ENCODE measurements at places on chromosomes 4 and X.

- no peak for DNase-seq
Observed at GRCh38 chr4:113908829-113909228, 70.6 kb downstream of the ARSJ start.

- no peak for DNase-seq
Observed at GRCh38 chr4:113445286-113445685, 316.3 kb downstream of the CAMK2D start.

DNA sequence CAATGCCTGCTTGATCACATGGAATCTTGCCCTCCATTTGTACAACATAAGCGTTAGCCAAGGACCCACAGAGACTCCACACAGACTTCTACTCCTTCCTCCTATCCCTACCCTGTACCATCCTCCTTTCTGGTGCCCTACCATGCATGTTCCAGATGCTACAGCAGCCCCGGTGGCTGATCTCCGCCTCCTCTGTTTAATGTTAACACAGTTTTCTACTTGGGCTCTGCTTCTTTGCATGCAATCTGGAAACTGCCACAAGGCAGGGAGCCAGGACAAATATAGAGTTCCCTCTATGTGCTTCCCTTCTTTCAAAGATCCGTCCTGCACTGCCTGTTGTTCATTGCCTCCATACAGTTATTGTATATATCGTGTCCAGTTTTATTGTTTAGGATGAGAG is 368.6 kb upstream of the TENM3 start:
- DNase-seq = no peak

GRCh38 chrX:46125111-46125510 is 420.1 kb downstream of the ZNF674 start:
- peak; percentile 24 for DNase-seq

GRCh38 chrX:118530219-118530911 is 34.8 kb downstream of the DOCK11 start:
- DNase-seq = no peak

GRCh38 chrX:115978068-115978467 is 192.5 kb upstream of the AGTR2 start:
- no peak for DNase-seq

DNA sequence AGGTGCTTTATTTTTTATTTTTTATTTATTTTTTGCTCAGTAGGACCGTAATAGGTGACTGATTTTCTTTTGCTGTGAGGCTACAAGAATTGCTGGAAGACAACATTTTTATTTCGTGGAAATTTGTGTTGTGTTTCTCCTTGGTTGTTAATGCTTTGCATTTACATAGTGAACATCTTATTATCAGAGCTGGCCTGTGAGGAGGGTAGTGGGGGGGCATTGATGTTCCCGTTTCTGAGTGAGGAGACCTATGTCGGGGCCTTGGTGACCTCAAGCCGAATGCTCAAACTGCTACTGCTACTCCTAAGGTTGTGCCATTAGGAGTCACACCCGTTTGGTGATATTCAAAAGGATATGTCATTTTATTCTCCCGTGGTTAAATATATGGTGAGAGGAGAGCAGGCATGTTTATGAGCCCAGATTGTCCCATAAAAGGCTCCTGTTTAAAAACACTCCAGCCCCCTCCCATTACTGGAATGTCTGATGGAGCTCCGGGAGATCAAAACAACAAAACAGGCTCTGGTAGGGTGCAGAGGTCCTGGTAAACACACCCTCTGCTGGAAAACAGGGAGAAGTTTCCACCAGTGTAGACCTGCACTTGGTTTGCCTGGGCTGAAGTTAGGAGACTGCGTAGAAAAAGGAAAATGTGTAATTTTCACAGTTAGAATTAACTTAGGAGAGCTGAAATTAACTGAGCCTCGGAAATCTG is 5.6 kb downstream of the PDGFRA start:
- peak; percentile 74 for DNase-seq

GRCh38 chr4:122537388-122538135 is 81.0 kb upstream of the IL2 start:
- no peak for DNase-seq

GRCh38 chrX:119826399-119826959 is 26.3 kb downstream of the UPF3B start:
- no peak for DNase-seq

GRCh38 chrX:136130931-136131833 is 16.2 kb upstream of the FHL1 start:
- no peak for DNase-seq
